ENCODE measurements at places on chromosomes 4 and X. TPM values are rescaled to one million over a fixed set of nuclear protein-coding genes. Genes with fewer than 3 reads are reported as not detected.

HELQ gene
- total RNA-seq, result 22.0 TPM

UBA6 gene
- 42.0 TPM for total RNA-seq

ZFYVE28 gene
- 8.3 TPM for total RNA-seq

DNA sequence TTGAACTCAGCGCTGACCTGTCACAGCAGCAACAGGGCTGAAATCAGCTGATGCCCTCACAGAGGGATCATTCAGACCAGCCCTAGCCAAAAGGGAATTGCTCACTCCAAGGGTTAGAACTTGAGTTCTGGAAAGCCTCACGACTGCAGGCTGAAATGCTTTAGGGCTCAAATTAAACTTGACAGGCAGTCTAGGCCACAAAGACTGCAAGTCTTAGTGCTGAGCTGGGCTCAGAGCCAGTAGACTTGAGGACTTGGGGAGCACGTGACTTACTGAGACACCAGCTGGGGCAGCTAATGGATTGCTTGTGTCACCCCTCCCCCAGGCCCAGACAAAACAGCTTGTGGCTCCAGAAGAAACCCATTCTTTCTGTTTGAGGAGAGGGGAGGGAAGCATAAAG lies 119.0 kb upstream of the SLC6A14 start:
- peak; percentile 90 for DNase-seq

GRCh38 chr4:7513671-7514070 lies 78.9 kb upstream of the PSAPL1 start:
- DNase-seq, result no peak

- no peak for DNase-seq
These were observed 2.2 kb downstream of the SOX3 start for GRCh38 chrX:140502491-140503237.

GRCh38 chrX:50448565-50448964 lies 22.1 kb downstream of the DGKK start:
- no peak for DNase-seq

- DNase-seq, result no peak
These were observed 303.2 kb downstream of the TEX13C start for GRCh38 chrX:125622899-125623298.

NPY5R gene
- total RNA-seq, result not detected

- DNase-seq, result no peak
These were observed 72.9 kb downstream of the WDR44 start for GRCh38 chrX:118418811-118419251.

DNA sequence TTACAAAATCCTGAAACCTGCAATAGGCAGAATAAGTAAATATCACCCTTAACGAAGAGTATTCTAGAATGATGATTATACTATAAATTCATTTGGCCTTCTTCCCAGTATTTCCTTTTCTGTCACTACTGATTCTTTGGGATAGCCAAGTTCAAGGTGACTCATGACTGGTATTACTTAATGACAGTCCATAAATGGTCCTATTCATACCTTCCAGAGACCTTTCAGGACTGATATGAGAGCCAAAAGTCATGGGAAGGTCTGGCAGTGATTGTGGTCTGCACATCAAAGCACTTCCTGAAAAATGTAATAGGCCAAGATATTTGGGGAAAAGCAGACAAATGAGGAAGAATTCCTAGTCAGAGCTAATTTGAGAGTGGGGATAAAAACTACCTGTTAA lies 239.6 kb upstream of the FAM47A start:
- DNase-seq, result no peak

AR gene
- total RNA-seq, result 5.1 TPM

- DNase-seq, result no peak
These were observed 132.7 kb upstream of the NR3C2 start for GRCh38 chr4:148574911-148575310.

DNA sequence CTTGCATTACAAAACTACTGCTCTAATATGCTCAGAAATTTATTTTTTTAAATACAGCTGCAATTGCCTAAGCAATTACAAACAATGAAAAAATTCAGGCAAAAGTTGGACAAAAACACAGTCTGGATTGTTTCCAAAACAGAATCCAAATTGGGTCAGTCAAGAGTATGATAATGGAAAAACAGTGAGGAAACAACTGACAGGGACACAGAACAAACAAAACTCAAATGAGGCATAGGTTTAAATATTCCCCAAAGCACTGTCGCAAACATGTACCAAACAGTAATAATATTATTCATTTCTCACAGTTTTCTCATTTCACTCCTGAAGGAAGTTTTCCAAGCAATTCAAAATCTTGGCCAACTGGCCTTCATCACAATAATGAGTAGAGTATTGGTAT lies 386.6 kb downstream of the CENPC start:
- no peak for DNase-seq

DNA sequence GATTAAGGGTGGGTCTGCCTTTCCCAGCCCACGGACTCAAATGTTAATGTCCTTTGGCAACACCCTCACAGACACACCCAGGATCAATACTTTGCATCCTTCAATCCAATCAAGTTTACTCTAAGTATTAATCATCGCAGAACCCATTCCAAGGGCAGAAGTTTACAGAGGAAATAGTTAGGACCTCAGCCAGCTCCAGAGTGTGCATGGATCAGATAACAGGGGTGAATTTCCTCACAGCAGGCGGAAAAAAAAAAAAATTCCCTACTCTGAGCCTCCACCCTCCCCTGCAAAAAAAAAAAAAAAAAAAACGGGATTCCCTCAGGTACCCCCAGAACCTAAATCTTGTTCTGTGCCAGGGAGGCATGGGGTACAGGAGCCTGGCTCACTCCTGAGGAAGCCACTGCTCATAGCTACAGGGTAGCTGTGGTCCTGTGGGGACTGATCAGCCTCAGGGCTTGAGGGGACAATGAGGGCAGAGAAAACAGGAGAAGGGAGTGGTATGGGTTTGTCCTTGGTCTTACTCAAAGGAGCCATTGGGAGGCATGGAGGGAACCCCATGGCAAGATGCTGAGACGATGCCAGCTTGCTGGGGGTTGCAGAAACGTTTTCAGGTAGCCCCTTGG lies 113.0 kb downstream of the DHRSX start:
- DNase-seq, result no peak

- DNase-seq, result no peak
These were observed 15.4 kb downstream of the NKX6-1 start for GRCh38 chr4:84483688-84484087.

GRCh38 chr4:8394061-8394519 lies 46.4 kb downstream of the ACOX3 start:
- peak; percentile 36 for DNase-seq

UGT2B15 gene
- not detected for total RNA-seq

FHDC1 gene
- total RNA-seq, result 11.7 TPM

- no peak for DNase-seq
These were observed 566 bp upstream of the LIMCH1 start for GRCh38 chr4:41537292-41537890.

RBM46 gene
- total RNA-seq, result not detected

DNA sequence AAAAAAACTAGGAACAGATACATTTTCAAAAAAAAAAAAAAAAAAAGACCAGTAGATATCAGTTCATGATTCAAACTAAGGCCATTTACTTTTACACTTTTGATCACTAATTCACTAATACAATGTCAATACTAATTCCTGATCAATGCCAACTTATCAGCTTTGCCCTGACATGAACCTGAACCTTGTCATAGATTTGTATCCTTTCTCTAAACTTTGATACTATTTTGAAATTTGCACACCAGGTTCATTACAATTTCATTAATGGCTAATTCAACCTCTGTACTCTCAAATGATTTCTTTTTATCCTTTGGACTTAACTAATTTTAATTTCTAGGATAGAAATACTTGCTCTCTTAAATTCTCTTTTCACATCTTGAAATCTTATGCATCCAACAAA lies 37.7 kb downstream of the UGT2B7 start:
- DNase-seq, result no peak

- DNase-seq, result no peak
These were observed 23.1 kb downstream of the COL4A6 start for GRCh38 chrX:108415146-108415545.

- no peak for DNase-seq
These were observed 44.2 kb downstream of the MID1IP1 start for GRCh38 chrX:38845426-38845825.

TEX13B gene
- not detected for total RNA-seq

- no peak for DNase-seq
These were observed 3.0 kb upstream of the BCOR start for GRCh38 chrX:40100537-40101429.

OFD1 gene
- 48.2 TPM for total RNA-seq

- no peak for DNase-seq
These were observed 1289.1 kb downstream of the STIM2 start for GRCh38 chr4:28149762-28150161.

GRCh38 chr4:147328756-147329446 lies 152.0 kb upstream of the EDNRA start:
- no peak for DNase-seq
